Breast epithelium (tissue), 4 donors: ENCODE measurements at places on chromosomes 16 and 17. TPM values are rescaled to one million over a fixed set of nuclear protein-coding genes. Genes with fewer than 3 reads are reported as not detected.

KRT12 gene
- total RNA-seq: not detected

SLC25A39 gene
- total RNA-seq: 64.2 TPM

GRCh38 chr17:8753976-8754440 is 4.3 kb downstream of the SPDYE4 start:
- DNase-seq: no peak
- H3K4me3 ChIP-seq: no peak overlapping the region
- H3K27me3 ChIP-seq: no peaks in the 10 kb centered on the region

DNA sequence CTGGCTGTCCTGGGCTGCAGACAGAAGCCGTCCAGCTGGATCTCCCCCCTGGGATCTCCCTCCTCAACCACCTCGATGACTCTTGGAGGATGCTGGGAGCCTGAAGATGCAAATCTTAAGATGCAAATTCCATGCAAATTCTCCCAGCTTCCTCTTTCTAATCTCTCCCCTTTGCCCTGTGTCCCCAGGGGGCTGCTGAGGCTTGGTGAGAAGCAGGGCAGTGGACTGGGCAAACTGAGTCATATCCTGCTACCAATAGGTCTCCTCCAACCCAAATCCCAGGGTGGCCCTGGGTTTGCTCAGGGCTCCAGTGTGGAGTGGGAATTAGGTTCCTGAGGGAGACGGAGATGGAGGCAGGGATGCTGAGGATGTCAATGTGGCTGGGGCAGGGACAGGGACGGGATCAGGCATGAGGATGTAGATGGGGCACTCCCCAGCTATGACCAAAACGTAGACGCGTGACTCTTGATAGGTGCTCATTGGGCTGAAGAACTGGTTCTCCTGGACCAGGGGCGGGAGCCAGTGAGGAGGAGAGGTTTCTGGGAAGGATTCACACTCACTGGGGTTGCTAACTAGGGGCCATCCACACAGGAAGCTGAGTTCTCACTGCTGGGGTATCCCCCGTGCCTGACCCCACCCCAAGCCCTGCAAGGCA is 3.6 kb upstream of the ALOX12B start:
- H3K27me3 ChIP-seq: peaks cover 3% of the 10 kb centered on the region
- DNase-seq: no peak
- H3K27ac ChIP-seq: no peak overlapping the region
- no peaks in the 10 kb centered on the region for H3K4me1 ChIP-seq
- no peak overlapping the region for H3K4me3 ChIP-seq

- no peak for DNase-seq
- no peak overlapping the region for H3K27ac ChIP-seq
- no peak overlapping the region for H3K4me3 ChIP-seq
- H3K4me1 ChIP-seq: no peaks in the 10 kb centered on the region
Observed at GRCh38 chr16:27841911-27842310, 221.6 kb downstream of the GSG1L start.

DNA sequence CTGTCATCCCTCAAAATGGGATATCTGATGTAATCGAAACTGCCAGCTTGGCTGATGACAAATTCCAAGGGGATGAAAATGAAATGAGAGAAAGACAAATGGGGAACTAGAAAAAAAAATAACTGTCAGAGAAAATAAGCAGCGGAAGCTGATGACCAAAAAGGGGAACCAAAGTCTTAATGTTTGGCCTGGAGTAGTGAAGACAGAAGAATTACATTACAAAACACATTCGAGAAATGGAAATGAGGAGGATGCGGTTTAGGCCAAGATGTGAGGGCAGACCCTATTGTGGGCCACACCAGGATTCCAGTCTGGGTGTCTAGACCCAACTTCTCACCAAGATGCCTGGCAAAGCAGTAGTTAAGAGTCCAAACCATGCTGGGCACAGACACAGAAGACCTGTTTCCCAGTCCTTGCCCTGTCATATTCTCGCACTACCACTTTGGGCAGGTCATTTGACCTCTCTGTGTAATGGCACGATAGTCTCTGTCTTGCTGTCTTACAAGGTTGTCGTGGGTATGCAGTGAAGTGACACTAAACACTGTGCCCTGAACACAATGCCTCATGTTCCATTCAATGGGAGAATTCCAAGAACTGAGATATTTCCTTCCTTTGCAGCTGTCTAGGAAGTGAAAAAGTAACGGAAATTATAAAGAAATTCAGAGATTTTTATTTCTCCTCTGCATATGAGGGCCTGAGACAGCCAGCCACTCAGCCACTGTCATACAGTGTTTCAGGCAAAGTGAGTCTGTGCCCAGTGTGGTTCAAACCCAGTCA is 12.3 kb upstream of the CCL2 start:
- H3K4me1 ChIP-seq: peaks cover 10% of the 10 kb centered on the region
- no peaks in the 10 kb centered on the region for H3K36me3 ChIP-seq
- DNase-seq: no peak
- peak overlapping the region; percentile 69 for H3K27ac ChIP-seq
- H3K4me3 ChIP-seq: no peak overlapping the region
